ENCODE measurements at places on chromosomes 3 and 15.

DNA sequence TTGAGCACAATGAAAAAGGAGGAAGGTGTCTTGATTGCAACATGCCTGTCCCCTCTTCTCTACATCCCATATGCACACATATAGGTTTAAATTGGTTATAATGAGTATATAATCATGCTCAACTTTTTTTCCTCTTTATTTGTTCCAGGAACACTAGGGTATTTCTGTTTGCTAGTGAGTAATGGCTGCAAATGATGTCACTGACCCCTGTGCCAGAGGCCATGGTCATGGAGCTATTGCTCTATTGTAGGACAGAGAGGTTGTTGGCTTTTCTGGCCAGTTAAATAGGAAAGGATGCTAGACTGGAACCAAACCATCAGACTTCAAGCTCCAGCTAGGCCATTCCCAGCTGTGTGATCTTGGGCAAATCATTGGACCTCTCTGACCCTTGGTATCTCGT is 9.6 kb downstream of the ARHGEF3 start:
- DNase-seq: no peak

- DNase-seq: no peak
Measured at GRCh38 chr3:71421820-71422566, 161.5 kb downstream of the FOXP1 start.

DNA sequence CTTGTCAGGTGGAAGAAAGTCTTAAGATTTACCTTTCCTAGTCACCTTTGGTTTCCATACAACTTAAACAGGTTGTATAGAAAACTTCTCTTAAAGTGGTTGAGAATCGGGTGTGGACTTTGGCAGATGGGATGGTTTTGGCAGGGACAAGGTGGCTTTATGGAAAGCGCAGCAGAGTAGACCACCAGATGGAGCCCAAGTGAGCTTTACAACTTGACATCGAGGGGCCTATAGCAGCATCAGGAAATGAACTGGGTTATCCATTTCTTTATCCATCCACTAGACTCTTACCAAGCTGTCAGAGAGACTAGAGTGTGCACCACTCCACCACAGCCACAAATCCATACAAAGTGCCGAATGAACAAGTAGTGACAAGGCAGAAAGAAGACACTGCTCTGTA is 85.3 kb upstream of the MBNL1 start:
- DNase-seq: peak; percentile 42

DNA sequence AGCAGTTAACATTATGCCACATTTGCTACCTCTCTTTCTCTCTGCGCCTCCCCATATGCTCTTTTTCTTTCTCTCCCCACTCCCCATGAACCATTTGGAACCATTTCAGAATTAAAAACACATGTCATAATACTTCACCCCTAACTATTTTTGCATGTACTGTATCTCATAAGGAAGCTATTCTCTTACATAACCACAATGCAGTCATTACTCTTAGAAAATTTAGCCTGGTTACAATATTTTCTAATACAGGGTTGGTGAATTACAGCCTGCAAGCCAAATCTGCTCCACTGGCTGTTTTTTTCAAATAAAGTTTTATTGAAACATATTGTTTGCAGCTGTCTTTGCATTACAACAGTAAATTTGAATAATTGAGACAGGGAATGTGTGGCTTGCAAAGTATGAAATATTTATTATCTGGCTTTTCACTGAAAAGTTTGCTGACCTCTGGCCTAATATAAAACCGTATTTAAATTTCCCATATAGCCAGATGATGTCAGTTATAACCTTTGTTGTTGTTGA is 62.8 kb downstream of the SGO1 start:
- no peak for DNase-seq

DNA sequence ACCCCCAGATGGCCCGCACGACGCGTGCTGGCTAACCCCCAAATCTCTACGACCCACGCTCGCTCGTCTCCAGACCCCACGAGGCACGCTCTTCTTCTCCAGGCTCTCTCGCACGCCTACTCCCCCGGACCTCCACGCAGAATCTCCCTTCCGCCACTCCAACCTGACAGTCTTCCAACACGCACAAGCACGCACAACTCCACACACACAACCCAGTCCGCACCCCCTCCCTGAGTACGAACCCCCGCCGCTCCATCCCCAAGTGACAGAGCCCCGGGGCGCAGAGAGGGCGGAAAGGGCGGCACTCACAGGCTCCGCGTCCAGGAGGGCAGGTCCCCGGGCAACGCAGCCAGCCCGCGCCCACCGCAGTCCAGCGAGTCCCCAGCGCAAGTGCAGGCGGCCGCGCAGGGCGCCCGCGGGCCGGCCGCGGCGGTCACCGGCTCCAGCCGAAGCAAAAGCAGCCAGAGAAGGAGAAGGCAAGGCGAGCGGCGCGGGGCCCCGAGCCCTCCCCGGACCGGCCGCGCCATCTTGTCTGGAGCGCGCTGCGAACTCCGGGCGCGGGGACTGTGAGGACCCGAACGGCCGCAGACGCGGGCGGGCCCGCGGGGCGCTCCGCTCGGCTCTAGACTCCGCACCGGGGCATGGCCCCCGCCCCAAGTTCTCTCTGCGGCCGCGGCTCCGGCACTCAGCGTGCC is 794 bp downstream of the LRIG1 start:
- DNase-seq: peak; percentile 23

DNA sequence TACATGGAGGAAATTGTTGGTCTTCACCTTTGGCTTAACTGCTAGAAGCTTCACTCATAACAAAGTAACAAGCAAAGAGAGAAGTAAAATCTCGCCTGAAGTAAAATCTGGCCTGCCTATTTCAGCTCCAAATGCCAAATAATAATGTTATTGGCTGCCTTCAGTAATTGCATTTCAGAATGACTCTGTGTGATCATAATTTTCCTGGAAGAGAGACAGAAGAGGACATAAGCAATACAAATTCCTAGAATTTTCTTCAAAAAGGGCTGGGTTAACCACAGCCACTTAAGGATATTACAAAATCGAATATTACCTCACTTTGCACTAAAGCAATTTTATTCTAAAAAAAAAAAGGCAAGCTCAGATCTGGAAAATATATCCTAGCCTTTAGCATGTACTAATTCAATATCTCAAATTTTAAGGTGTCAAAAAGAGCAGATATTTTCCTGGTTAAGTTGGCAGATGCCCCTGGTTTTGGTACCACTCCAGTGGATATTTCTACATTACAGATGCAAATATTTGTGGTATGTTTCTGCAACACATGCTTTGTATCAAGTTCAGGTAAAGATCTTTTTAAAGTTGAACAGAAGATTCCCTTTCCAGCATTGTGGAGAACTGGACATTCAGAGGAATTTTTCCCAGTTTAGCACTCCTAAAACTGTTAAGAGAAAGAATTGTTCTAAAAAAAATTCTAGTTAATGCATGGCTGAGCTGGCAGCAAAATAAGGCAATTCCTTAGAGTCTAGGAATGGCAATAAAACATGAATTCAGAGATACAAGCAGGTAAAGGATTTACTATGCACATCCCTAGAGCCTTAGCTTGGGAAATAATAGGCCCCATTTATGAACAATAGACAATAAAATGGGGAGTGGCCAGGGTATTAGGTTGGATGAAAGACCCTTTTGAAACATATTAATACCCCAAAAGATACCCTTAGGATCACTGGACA is 116.7 kb downstream of the STAC start:
- DNase-seq: no peak

DNA sequence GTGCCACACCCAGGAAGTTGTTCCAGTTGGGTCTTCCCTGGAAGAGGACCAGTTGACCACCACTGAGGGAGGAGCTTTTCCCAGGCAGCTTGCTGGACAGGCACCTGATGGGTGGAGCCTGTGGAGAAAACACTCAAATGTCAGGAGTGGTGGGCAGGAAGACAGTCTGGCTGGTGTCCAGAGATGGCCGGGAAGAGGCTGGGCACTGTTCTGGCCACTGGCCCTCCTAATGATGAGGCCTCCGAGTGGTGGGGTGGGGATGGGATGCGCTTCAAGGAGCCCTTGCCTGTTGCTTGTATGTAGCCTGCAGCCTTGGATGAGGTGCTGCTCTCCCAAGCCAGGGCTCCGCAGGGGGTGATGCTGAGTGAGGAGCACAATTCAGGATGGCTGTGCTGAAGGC is 12.3 kb downstream of the PLEKHO2 start:
- no peak for DNase-seq

- DNase-seq: peak; percentile 32
Measured at GRCh38 chr3:45055411-45056143, 29.5 kb downstream of the CLEC3B start.

DNA sequence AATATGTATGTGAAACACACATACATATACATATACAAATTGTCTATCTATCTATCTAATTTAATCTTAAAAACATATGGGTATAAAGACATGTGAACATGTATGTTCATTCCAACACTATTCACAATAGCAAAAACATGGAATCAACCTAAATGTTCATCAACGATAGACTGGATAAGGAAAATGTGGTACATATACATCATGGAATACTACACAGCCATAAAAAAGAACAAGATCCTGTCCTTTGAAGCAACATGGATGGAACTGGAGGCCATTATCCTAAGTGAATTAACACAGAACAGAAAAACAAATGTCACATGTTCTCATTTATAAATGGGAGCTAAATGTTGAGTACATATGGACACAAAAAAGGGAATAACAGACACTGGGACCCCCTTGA is 5.8 kb downstream of the CCR9 start:
- DNase-seq: no peak

- peak; percentile 77 for DNase-seq
Measured at GRCh38 chr3:132730891-132731580, 8.8 kb upstream of the NPHP3 start.

DNA sequence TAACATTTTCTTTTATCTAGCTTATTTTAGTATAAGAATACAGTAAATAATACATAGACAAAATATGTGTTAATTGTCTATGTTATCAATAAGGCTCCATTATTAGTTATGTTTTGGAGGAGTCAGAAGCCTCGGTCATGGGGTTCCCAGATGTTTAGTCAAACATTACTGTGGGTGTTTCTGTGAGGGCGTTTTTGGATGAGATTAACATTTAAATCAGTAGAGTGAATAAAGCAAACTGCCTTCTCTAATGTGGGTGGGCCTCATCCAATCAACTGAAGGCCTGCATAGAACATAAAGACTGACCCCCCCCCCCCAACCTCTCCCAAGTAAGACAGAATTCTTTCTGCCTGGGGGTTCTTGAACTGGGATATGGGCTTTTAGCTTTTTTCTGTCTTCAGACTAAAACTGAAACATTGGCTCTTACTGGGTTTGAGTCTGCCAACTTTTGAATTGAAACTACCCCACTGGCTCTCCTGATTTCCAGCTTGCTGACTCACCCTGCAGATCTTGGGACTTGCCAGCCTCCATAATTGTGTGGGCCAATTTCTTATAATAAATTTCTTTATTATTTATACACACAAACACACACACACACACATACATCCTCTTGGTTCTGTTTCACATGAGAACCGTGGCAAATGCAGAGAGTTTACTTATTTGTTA is 192.0 kb downstream of the TPRG1 start:
- DNase-seq: no peak

DNA sequence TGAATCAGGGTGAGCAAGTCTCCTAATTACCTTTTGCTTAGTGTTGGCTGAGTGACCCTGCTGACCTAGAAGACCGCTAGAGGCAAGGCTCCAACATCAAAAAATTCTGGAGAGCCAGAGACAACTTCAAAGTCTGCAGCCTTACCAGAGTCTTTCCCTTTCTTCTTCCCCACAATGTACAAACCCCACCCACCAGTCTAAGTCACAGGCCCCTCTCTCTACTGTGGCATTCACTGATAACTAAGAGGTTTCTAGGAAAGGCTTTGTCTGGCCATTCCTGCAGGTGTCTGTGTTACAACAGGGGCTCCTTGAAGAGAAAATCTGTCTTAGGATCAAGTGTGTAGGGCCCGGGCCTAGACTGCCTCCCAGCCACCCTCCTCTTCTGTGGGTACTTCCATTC is 525 bp downstream of the MYH15 start:
- no peak for DNase-seq

- no peak for DNase-seq
Measured at GRCh38 chr3:65748326-65748725, 290.4 kb downstream of the MAGI1 start.

DNA sequence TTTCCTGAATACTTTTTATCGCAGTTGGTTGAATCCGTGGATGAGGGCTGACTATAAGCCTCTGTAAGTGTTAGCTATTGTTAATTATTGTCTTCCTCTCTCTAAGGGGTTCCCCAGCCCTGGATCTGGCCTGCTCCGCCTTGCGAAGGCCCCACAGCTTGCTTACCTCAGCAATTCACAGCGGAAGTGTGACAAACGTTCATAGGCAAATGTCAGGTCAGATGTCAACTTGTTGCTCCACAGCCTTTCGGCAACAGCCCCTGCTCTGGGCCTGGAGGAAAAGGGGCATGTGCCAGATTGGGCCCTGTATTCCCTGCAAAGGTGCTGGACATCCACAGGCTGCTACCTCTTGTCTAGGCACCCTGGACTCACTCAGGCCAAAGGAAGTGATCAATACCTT is 25.3 kb upstream of the CELF6 start:
- no peak for DNase-seq

- DNase-seq: peak; percentile 38
Measured at GRCh38 chr3:108472001-108472591, 38.3 kb downstream of the MYH15 start.
